ENCODE measurements at places on chromosomes 7 and 10.

DNA sequence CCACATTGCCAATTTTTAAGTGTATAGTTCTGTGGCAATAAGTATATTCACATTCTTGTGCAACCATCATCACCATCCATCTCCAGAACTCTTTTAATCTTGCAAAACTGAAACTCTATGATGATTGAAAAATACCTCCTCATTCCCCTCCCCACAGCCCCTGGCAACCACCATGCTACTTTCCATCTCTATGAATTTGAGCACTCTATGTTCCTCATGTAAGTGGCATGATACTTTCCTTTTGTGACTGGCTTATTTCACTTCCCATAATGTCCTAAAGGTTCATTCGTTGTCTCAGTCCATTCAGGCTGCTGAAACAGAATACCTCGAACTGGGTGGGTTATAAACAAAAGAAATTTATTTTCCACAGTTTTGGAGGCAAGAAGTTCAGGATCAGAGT, 23.4 kb upstream of the EGR2 start:
- no peak for DNase-seq

GRCh38 chr10:89053555-89053954, 63.0 kb downstream of the FAS start:
- DNase-seq, result no peak

- DNase-seq, result no peak
These were observed 290.7 kb downstream of the KLF6 start for GRCh38 chr10:3494131-3494837.

- DNase-seq, result no peak
These were observed 80.9 kb upstream of the DDC start for GRCh38 chr7:50646069-50646468.

DNA sequence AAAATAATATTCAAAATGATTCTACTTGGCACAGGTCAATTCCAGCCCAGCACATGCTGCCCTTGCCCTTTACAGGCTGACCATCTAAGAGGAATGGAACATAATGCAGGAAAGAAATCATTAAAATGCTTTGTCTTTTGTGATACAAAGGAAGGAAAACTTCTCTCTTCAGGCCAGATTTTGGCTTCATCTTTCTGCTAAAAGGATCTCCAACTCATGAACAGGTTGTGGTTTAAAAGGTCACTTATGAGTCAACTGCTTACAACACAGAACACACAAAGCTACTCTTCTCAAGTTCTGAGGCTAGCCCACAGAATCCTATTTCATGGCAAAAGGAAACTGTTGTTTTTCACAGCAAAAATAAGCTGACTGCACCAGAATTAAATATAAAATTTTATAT, 197.1 kb downstream of the DOCK4 start:
- no peak for DNase-seq

- DNase-seq, result no peak
These were observed 11.9 kb upstream of the INPP5F start for GRCh38 chr10:119713744-119714483.

All from stimulated activated CD8-positive, alpha-beta memory T cell treated with anti-CD3 and anti-CD28 coated beads, Interleukin-7, amount 100 ng/mL, for 24 hours (primary cell).